ENCODE measurements at places on chromosomes 12 and 14. TPM values are rescaled to one million over a fixed set of nuclear protein-coding genes. Genes with fewer than 3 reads are reported as not detected.

GRCh38 chr12:5200278-5201087 is 156.8 kb downstream of the KCNA5 start:
- no peak overlapping the region for H3K27ac ChIP-seq
- no peak overlapping the region for H3K4me3 ChIP-seq
- H3K4me1 ChIP-seq = peaks cover 5% of the 10 kb centered on the region
- no peaks in the 10 kb centered on the region for H3K36me3 ChIP-seq
- no peaks in the 10 kb centered on the region for H3K27me3 ChIP-seq
- no peak for DNase-seq

DNA sequence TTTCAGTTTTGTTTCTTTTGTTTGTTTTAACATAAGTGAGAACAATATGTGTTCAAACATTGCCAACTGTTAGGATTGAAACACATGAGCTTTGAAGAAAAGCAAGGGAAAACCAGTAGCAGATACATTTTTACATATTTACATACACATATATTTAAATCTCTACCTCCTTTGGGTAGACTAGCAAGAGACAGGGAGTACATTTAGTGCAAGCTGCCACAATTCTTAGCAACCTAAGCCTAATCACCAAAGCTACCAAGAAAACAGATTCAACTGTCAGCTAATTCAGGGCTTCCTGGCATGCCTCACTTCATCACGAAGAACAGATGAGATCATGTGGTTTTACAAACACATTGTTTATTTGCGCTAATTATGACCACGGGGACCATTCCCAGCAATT is 143.1 kb downstream of the PRIMA1 start:
- H3K4me1 ChIP-seq = no peaks in the 10 kb centered on the region
- H3K27ac ChIP-seq = no peak overlapping the region
- no peaks in the 10 kb centered on the region for H3K36me3 ChIP-seq
- DNase-seq = no peak

DNA sequence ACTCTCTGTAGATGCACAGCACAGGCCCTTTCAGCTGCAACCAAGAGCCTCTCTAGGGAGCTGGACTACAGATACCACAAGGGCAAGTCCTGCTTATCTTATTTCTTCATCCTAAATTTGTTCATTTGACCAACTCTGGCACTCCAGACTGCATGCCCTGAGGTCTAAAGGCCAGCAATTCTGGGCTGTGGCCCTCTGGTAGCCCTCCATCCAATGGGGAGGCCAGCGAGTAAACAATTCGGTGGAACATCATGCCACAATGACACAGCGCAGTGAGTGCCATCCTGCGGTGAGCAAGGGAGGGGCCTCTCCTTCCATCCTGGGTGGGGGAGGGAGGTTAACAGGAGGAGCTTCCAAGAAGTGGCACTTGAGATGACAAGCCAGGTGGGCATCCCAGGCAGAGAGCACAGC is 652 bp upstream of the SELPLG start:
- DNase-seq = peak; percentile 35
- no peaks in the 10 kb centered on the region for H3K36me3 ChIP-seq
- peaks cover 11% of the 10 kb centered on the region for H3K27me3 ChIP-seq
- peak overlapping the region; percentile 48 for H3K27ac ChIP-seq

DNA sequence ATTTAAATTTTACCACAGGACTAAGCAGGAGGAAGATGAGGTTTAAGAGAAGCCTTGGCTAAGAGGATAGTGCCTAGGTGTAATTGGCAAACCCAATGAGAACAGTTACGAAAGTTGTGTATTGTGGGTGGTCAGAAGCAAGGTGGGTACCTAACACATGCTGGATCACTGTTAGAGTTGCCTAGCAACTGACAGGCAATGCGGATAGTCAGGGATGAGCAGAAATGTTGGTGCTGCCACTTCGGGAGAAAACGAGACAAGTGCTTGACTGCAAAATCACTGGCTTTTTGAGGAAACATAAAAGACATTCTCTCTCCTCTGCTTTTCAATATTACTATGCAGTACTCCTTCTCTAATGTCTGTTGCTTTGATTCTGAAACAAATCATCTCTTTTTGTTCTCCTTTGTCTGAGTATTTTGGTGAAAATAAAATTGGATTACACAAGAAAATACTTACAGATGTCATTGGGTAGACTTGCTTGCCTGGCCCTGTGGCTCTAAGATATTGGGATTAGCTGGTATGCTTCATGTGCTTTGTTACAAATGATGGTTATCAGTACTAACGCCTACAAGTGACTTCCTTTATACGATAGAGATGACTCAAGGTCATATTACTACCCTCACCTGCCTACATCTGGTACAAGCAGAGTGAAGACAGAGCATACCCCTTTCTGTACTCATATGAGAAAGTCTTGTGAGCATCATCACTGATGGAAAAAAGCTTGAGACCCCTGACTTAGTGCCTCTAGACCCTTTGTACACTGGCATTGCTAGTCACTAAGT is 48.0 kb downstream of the TDP1 start:
- H3K4me1 ChIP-seq = no peaks in the 10 kb centered on the region
- no peak overlapping the region for H3K27ac ChIP-seq
- no peak overlapping the region for H3K4me3 ChIP-seq
- no peaks in the 10 kb centered on the region for H3K27me3 ChIP-seq
- DNase-seq = no peak
- H3K36me3 ChIP-seq = peaks cover 15% of the 10 kb centered on the region

Gene AQP2
- total RNA-seq = not detected

Gene WSCD2
- not detected for total RNA-seq

- peak overlapping the region; percentile 71 for H3K27ac ChIP-seq
- H3K36me3 ChIP-seq = peaks cover 15% of the 10 kb centered on the region
- H3K4me1 ChIP-seq = peaks cover 23% of the 10 kb centered on the region
- no peak for DNase-seq
Measured at GRCh38 chr12:48780381-48781025, 8.4 kb downstream of the ADCY6 start.

DNA sequence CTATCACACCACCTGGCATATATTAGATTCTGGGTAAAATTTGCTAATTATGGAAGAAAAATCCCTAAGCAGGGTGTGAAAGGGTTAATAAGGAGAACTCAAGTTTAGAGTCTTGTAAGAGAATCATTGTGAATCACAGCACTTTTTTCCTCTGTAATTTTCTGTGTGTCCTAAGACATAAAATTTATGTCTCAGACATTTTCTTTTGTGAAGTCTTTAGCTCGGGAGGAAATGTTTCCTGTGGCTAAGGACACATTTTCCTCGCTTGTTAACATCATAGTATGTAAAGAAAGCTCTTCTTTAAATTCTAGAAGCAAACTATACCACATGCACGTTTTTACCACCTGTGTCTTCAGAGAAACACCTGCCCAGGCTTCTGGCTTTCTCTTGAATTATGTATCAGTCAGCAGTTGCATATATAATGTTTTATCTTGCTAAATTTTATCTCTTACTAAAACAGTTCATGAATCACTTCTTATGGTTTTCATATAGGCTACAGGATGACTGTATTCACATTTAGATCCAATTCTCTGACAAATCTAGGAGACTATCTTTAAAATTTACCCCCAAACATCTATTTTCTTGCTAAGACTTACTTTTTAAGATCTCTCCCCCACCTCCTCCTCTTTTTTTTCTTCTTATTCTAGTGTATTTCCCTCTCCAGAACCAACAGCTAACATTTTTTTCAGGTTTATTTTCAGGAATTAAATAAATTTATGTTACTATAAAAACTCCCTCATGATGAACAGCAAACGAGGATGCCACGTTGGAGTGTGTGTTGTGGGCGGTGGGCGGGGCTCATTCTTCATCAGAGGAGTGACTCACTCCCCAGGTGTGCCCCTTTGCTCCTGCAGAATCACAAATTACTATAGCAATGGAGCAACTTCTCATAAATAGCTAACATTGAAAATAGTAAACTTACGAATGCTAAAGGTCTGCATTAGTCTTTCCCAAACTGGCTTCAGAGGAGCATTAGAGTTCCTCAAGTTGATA is 11.6 kb upstream of the CSRP2 start:
- H3K27me3 ChIP-seq = no peaks in the 10 kb centered on the region
- no peaks in the 10 kb centered on the region for H3K36me3 ChIP-seq
- H3K4me3 ChIP-seq = no peak overlapping the region
- DNase-seq = no peak
- no peaks in the 10 kb centered on the region for H3K4me1 ChIP-seq

DNA sequence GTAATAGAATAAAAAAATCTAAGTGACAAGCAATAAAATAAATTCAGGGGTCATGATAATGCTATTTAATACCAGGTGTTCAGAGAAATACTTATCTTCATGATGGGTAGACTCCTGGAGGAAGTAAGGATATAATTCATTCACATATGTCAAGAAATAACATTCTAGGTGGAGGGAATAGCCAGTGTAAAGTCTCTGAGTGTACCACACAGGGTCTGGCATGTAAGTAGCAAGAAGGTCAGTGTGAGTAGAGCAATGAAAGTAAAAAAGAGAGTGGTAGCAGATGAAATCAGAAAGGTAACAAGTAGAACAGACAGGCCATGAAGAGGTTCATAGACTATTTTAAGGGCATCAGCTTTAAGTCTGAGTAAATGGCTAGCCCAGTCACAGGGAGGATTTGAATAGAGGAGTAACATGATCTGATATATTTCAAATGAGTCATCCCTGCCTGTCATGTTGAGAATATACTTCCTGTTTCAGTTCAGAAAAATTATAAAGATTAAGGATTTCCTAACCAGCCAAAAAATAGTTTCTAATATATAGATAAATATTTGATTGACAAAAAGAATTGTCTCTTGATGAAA is 519.9 kb downstream of the C12orf50 start:
- no peaks in the 10 kb centered on the region for H3K4me1 ChIP-seq
- no peaks in the 10 kb centered on the region for H3K27me3 ChIP-seq
- no peak overlapping the region for H3K27ac ChIP-seq
- no peak for DNase-seq
- H3K36me3 ChIP-seq = no peaks in the 10 kb centered on the region

- H3K36me3 ChIP-seq = no peaks in the 10 kb centered on the region
- H3K4me1 ChIP-seq = no peaks in the 10 kb centered on the region
- no peak overlapping the region for H3K27ac ChIP-seq
- DNase-seq = no peak
- H3K27me3 ChIP-seq = no peaks in the 10 kb centered on the region
Measured at GRCh38 chr12:104555648-104556047, 98.9 kb downstream of the CHST11 start.
